ENCODE measurements at places on chromosomes 12 and 14.

DNA sequence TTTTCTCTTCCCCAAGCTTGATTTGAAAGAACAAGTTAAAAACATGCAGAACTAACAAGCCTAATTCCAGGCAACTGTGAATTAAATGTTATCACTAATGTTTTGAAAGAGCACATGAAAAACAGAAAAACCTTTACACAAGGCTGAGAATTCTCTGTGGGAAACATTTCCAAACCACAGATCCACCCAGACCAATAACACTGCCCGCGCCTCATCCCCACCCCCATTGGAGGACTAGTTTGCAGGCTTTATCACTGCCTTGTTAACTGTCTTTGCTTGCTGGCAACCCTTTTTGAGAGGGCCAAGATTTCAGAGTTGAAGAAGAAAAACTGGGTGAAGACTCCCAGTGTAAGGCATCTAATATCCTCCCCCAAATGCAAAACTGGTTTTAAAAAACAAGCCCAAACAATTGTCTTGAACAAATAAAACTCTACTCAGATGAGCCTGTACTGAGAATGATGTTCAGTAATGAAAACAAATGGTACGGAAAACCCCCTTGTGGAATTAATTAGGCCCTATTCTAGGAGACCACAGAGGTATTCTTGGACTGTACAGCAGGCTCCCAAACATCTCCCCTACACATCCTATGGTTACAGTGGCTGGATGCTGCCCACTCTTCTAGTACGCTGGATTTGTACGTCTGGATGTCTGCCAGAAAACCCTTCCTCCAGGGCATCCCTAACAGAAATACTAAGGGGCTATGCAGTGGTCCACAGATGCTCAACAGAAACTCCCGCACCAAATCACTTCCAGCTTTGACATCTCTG is 5.8 kb downstream of the MAX start:
- peak; percentile 43 for DNase-seq

GRCh38 chr12:53255996-53256395 is 12.1 kb upstream of the ESPL1 start:
- no peak for DNase-seq

DNA sequence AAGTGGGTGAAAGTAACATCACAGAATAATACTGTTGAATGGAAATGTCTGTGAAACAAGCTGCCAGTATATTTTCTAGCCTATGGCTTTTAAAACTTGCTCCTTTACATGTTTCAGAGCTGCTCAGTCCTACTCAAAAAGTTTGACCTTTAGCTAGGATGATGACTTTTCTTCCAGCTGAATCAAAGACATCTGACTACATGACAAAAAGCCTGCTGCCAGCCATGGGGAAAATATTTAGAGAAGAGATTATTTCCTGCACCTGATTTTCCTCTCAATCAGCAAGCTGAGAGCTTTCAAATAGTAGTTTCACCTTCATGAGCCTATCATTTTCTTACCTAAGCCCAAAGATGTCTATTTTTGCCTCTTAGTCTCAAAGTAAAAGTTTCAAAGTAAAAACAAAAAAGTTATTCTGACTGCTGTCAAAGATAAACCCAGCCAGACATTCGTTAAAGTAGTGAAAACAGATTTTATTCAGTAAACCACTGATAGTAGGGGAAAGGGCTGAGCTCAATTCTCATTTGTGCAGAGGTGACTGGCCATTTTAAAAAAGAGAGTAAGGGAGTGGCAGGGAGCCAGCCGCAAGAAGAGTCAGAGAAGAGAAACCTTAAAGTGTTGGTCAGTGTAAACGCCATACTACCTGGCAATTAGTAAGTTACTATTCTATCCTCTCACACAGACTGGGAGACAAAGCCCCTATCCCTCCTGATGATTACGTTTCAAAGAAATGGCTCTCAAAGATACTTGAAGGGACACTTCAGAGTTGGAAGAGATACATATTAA is 2.2 kb downstream of the ATP6V1D start:
- no peak for DNase-seq

DNA sequence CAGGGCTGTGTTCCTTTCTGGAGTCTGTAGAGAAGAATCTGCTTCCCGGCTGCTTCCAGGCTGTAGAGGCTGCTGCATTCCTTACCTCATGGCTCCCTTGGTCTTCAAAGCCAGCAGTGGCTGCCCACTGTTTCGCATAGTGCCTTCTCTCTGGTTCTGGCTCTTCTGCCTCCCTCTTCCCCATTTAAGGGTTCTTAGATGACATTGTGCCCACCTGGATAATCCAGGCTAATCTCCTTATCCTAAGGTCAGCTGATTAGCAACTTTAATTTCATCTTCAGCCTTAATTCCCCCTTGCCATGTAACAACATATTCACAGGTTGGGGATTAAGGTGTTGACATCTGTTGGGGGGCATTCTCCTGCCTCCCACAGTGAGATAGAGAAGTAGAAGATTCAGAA is 208.6 kb upstream of the TMTC1 start:
- no peak for DNase-seq

- no peak for DNase-seq
These were observed 7.3 kb upstream of the C12orf50 start for GRCh38 chr12:88036353-88036965.

GRCh38 chr14:37272569-37272968 is 74.8 kb downstream of the MIPOL1 start:
- DNase-seq = no peak

Data from stimulated activated CD4-positive, alpha-beta T cell treated with anti-CD3 and anti-CD28 coated beads, Interleukin-15, amount 100 ng/mL, for 24 hours (primary cell).